ENCODE measurements at places on chromosomes 2 and 18.

GRCh38 chr2:197952540-197953202, 148.3 kb downstream of the PLCL1 start:
- no peak for DNase-seq

- DNase-seq: no peak
These were observed 6.7 kb downstream of the ARHGEF4 start for GRCh38 chr2:130843321-130843985.

DNA sequence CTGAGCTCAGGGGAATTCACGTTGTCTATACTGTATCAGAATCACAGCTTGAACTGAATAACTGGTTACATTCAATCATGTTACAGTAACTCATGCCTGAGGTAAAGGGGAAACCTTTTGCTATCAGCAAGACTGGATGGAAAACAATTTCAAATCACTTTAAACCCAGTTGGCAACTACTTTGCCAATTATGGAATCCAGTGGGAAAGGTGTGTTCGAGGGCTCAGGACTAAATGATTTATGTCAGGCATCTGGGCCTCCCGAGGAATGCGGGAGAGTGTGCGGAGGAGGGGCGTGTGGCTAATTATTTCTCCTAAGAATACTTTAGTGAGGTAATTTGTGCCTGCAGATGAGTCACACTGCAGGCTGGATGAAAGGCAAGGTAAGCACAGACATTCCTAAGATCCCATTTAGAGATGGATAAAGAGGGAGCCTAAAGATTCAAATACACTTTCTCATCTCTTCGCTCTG, 100.1 kb downstream of the HRH4 start:
- DNase-seq: no peak

DNA sequence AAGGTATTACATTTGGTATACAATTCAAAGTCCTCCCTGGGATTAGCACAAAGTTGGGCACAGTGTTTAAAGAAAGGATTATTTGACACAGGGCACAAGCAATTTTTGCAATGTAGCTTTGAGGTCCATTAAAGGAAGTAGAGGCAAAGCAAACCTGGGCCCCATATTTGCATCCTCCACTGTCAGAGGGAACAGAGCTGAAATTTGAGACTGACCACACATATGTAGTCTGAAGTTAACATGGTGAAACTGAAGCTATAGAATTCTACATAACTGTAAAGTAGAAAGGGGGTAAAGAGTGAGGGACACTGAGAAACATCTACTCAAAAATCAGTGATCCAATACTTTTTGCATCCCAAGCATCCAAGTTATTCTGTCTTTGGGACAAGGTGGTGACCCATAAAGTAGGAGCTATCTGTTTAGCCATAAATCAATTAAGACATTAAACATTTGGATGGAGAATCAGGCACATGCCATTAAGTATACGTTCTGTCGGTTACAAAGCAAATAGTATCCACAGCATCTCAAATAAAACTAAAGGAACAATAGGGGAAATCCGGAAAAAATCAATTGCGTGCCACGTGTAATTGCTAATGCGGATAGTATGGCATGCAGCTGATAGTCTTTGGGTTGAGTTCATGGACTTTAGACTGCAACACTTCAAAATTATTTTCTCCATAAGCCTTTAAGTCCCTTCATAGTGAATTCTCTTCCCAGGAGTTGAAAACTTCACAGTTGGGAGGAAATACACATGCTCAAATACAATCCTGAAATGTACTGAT, 72.6 kb downstream of the PLEKHM3 start:
- no peak for DNase-seq

GRCh38 chr18:67417864-67418523, 98.5 kb downstream of the DSEL start:
- DNase-seq: no peak
